Muscle of leg (tissue), 16 donors: ENCODE measurements at places on chromosomes 11 and 22. TPM values are rescaled to one million over a fixed set of nuclear protein-coding genes. Genes with fewer than 3 reads are reported as not detected.
A peak's percentile ranks its signal among the peaks of the same experiment; 100 is the strongest.

CTTN gene
- 78.7 TPM for total RNA-seq

HOATZ gene
- not detected for total RNA-seq

TRIM77 gene
- not detected for total RNA-seq

VPREB1 gene
- 0.18 TPM for total RNA-seq

KRTAP5-11 gene
- total RNA-seq: not detected

KCNQ1 gene
- 0.84 TPM for total RNA-seq

TENM4 gene
- 11.8 TPM for total RNA-seq

SNX32 gene
- 0.98 TPM for total RNA-seq

CRY2 gene
- 28.3 TPM for total RNA-seq

MCAT gene
- total RNA-seq: 9.4 TPM

PLEKHB1 gene
- total RNA-seq: 1.0 TPM

SLC22A8 gene
- total RNA-seq: not detected

OR52I2 gene
- not detected for total RNA-seq

C11orf97 gene
- total RNA-seq: not detected

CARD18 gene
- 0.13 TPM for total RNA-seq

GRCh38 chr11:119522609-119523008, 99.6 kb upstream of the THY1 start:
- no peak overlapping the region for H3K27ac ChIP-seq
- H3K4me1 ChIP-seq: peaks cover 3% of the 10 kb centered on the region
- no peak for DNase-seq
- H3K36me3 ChIP-seq: no peaks in the 10 kb centered on the region

DNA sequence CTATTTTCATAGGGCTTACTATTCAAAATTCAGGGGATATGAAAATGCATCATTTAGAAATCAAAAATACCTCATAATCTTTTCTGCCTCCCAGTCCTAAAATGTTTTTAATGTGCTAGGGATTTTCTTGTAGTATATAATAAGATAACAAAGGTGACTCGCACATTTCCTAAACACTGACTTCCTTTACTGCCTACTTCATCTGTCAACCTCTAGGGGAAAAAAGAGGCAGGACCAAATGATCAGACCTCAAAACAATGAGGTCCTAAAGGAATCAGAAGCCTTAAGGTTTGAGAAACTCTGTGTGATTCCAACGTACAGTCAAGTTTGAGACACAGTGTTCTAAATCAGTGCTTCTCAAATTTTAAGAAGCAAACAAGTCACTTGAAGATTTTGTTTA, 56.1 kb upstream of the POU2AF2 start:
- no peak overlapping the region for H3K4me3 ChIP-seq
- no peaks in the 10 kb centered on the region for H3K4me1 ChIP-seq
- H3K27me3 ChIP-seq: no peaks in the 10 kb centered on the region
- DNase-seq: no peak
- H3K27ac ChIP-seq: no peak overlapping the region
- H3K36me3 ChIP-seq: no peaks in the 10 kb centered on the region

DNA sequence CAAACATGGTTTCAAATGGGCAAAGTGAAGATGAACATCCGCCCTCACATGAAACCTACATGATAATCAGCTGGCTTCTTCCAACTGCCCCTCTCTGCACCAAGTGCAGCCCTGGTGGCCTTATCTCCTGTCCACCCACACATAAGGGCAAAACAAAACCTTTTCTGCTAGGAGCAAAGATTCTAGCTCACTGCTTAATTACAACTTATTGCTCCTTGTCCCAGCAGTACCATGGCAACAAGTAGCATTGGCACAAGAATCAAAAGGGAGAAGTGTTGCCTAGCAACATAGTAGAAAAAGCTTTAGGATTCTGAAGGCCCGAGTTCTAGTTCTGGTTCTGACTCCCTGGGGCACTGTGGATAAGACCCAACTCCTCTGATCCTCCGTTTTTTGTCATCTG, 68.7 kb upstream of the BMAL1 start:
- H3K27ac ChIP-seq: no peak overlapping the region
- no peaks in the 10 kb centered on the region for H3K27me3 ChIP-seq
- no peak for DNase-seq
- no peaks in the 10 kb centered on the region for H3K36me3 ChIP-seq
- peaks cover 3% of the 10 kb centered on the region for H3K4me1 ChIP-seq
- H3K4me3 ChIP-seq: no peak overlapping the region

DNA sequence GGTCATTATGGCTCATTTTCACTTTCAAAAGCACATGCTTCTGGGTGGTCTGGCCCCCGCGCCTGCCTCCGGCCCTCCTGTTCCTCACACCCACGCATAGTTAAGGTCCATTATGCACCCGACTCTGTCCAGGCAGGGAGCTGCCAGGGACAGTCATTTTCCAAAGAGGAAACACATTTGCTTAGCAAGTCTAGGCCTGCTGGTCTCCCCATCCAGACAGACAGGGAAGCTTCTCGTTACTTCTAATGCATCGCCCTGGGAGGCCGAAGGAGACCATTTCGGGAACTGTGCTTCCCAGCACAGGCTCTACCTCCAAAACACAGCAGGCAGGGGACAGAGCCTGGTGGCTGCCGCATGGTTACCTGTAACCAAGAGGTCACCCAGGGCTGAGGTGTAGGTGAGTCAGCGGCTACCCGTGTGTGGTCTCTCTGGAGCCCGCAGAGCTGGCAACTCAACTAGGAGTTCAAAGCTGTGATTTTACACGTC, 87.1 kb upstream of the SHANK2 start:
- H3K27me3 ChIP-seq: peaks cover 11% of the 10 kb centered on the region
- H3K4me3 ChIP-seq: no peak overlapping the region
- H3K4me1 ChIP-seq: peaks cover 10% of the 10 kb centered on the region
- H3K27ac ChIP-seq: no peak overlapping the region
- H3K36me3 ChIP-seq: no peaks in the 10 kb centered on the region

GRCh38 chr11:96459751-96460150, 69.9 kb downstream of the JRKL start:
- H3K27ac ChIP-seq: no peak overlapping the region
- H3K36me3 ChIP-seq: no peaks in the 10 kb centered on the region
- H3K4me3 ChIP-seq: no peak overlapping the region
- H3K27me3 ChIP-seq: no peaks in the 10 kb centered on the region
- DNase-seq: no peak
- no peaks in the 10 kb centered on the region for H3K4me1 ChIP-seq

DNA sequence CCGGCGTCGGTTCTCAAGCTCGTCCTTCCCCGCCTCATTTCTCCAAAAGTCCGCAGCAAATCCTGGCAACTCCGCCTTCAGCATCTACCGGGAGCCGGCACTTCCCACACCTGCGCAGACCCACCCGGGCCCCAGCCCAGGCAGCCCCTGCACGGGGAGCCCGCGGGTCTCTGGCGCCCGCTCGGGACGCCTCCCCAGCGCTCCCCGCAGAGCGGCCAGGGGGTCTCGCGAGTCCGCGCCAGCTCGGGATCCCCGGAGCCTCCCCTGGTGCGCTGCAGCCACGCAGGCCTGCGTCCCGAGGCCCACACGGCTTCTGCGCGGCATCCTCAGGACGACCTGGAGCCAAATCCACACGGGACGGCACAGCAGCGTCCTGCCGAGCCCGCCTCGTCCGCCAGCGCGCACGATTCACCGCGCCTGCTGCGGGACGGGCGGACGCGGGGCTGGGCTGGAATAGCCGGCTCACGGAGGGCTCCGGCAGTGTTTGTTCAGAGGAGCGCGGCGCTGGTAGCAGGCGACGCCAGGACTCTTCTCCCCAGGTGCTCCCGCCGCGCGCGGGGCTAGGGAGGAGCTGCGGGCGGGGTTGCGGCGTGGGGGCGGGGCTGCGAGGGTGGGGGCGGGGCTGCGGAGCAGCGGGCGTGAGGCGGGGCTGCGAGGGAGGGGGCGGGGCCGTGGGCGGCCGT, 816 bp upstream of the PHRF1 start:
- DNase-seq: no peak
- H3K36me3 ChIP-seq: peaks cover 2% of the 10 kb centered on the region
- peaks cover 22% of the 10 kb centered on the region for H3K27me3 ChIP-seq
- H3K4me1 ChIP-seq: peaks cover 31% of the 10 kb centered on the region
- H3K4me3 ChIP-seq: peak overlapping the region; percentile 58

GRCh38 chr11:10476927-10477689, 22.0 kb downstream of the AMPD3 start:
- no peak for DNase-seq
- no peaks in the 10 kb centered on the region for H3K36me3 ChIP-seq
- no peaks in the 10 kb centered on the region for H3K27me3 ChIP-seq

DNA sequence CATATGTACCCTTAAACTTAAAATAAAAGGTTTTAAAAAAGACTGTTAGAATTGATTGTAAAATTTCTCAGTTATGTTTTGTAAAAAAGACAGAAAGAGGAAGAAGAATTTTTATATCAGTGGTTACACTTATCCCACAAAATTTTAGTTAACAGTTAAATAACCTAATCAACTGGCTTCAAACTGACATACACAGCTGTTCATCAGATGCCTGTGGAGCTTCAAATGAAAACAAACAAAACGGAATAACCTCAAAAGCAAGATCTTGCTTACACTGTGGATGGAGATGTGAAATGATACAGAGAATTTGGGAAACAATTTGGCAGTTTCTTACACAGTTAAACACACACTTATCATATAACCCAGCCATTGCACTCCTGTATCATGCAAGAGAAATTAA, 521.0 kb downstream of the ETS1 start:
- H3K36me3 ChIP-seq: no peaks in the 10 kb centered on the region
- no peaks in the 10 kb centered on the region for H3K4me1 ChIP-seq
- no peak overlapping the region for H3K27ac ChIP-seq
- no peak for DNase-seq
- no peak overlapping the region for H3K4me3 ChIP-seq

DNA sequence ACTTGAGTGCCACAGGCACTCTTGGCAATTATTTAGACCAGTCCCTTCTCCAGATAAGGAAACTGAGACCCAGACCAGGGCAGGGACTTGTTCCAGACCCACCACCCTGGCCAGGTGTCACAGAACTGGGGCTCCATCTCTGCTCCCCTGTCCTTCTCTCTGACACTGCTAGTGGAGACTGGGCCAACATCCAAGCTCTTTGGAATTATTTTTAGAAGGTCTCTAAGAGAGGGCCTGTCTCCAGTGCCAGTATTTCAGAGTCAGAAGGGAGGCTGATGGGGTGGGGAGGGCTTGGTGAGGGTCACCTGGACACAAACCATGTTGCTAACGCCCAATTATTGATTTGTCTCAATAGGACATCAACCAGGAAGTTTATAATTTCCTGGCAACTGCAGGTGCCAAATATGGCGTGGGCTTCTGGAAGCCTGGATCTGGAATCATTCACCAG, 32.7 kb downstream of the POLR3H start:
- peaks cover 85% of the 10 kb centered on the region for H3K36me3 ChIP-seq
- H3K4me3 ChIP-seq: no peak overlapping the region
- H3K4me1 ChIP-seq: peaks cover 29% of the 10 kb centered on the region
- no peaks in the 10 kb centered on the region for H3K27me3 ChIP-seq
- DNase-seq: peak; percentile 48
- peak overlapping the region; percentile 38 for H3K27ac ChIP-seq

GRCh38 chr22:49432897-49433443, 394.7 kb downstream of the BRD1 start:
- no peak for DNase-seq
- no peaks in the 10 kb centered on the region for H3K36me3 ChIP-seq
- peaks cover 33% of the 10 kb centered on the region for H3K27me3 ChIP-seq
- no peak overlapping the region for H3K27ac ChIP-seq
- no peaks in the 10 kb centered on the region for H3K4me1 ChIP-seq

DNA sequence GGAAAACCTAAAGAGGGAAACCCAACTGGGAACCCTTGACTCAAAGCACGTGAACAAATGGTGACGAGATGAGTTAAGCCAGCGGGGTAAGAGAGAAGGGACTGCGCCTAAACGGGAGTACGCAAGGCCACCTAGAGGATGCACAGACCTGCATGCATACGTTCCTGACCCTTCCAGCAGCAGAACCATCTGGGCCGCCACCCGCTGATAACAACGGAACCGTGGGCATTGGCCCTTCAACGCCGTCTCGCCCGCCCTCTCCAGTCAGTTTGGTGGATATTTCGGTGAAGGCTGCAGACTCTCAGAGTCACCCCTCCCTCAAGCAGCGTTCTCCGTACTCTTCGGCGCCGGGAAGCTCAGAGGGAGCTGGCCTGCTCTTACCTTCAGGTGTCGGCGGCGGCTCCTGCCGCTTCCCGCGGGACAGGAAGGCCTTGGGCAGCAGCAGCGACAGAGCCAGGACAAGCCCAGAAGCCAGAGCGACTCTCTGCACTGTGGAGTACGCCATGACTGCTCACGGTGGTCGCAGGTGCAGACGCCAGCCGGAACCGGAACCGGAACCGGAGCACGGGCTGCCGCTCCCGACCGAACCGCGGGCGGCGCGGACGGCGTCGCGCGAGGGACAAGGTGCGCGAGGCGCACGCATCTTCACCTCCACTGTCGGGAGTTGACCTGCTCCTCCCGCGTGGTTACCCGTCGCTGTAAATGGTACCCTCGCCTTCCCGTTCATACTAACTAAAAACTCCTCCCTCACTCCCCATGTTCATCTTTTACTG, at the start of gene RIC3:
RIC3 (minus strand) TSS at position 541 of the 773 bp plus-strand sequence; CDS start at position 505, 36 bp downstream.
- H3K4me1 ChIP-seq: no peaks in the 10 kb centered on the region
- no peaks in the 10 kb centered on the region for H3K36me3 ChIP-seq
- no peak within 1 kb of the TSS for H3K27ac ChIP-seq
- no peak within 1 kb of the TSS for H3K4me3 ChIP-seq

DNA sequence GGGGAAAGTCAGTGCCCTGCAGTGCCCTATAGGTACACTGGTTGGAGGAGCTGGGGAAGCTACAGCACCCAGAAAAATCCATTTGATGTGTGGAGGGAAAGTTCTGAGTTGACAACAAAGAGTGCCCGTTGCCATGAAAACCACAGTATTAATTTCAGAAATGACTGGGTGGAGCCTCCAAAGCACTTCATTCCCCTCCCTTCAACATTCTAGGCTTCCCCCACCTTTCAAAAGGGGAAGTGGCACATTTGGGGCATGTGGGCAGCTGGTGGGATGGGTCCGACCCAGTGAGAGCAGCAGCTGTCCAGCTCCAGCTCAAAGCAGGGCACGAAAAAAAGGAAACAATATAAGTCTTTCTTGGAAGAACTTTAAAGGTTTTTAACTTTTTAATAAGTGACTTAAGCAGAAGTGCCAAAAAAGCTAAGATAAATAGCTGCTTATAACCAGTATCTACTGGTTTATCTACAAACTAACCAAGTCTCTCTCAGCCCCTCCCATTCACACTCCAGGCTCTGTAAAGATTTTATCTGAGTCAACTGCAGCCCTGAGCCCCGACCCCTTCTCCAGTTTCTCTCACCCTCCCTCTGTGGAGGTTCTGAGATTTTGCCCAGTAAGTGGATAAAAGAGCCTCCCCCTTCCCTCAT, 9.0 kb upstream of the AHNAK start:
- peaks cover 33% of the 10 kb centered on the region for H3K36me3 ChIP-seq
- H3K4me1 ChIP-seq: peaks cover 78% of the 10 kb centered on the region

- H3K27ac ChIP-seq: no peak overlapping the region
- H3K4me1 ChIP-seq: peaks cover 4% of the 10 kb centered on the region
- no peak for DNase-seq
Observed at GRCh38 chr11:11296434-11296833, 56.6 kb downstream of the CSNK2A3 start.

DNA sequence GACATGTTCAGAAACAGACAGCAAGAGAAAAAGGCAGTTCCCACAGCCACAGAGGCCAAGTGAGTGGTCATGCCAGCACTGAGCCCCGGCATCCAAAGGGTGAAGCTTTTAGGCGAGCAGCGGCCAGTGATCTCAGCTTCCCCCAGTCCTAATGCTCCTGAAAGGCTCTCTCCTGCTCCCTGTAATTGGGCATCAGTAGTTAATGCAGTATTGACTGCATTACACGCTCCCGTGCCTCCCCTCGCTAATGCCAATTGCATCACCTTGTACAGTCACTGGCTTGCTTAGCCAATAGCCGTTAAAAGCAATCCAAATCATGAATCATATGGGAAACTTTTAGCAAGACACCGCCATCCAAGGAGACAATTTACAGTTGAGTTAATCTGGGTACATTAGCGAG, 4.9 kb downstream of the LMO1 start:
- DNase-seq: no peak
- H3K27ac ChIP-seq: peak overlapping the region; percentile 15
- peaks cover 37% of the 10 kb centered on the region for H3K4me1 ChIP-seq
- H3K36me3 ChIP-seq: no peaks in the 10 kb centered on the region
